ENCODE measurements at places on chromosomes 2 and 18.

- no peak for DNase-seq
Measured at GRCh38 chr18:45984546-45985235, 17.6 kb upstream of the EPG5 start.

DNA sequence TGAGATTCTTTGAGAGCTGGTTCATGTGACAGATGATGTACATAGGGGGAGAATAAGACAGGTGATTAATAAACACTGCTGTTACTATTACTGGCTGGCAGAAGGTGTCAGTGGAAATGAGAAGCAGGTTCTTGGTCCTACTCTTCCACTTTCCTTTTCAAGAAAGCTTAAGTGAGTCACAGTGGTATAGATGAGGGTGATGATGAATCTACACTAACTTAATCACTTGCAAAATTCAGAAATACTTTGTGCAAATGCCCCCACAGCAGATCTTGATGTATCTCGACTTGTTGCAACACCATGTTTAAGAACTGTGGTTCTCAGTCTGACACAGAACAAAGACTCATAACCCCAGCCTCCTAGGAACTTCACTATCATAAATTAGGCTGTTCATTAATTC, 35.9 kb upstream of the MGAT5 start:
- DNase-seq, result no peak

DNA sequence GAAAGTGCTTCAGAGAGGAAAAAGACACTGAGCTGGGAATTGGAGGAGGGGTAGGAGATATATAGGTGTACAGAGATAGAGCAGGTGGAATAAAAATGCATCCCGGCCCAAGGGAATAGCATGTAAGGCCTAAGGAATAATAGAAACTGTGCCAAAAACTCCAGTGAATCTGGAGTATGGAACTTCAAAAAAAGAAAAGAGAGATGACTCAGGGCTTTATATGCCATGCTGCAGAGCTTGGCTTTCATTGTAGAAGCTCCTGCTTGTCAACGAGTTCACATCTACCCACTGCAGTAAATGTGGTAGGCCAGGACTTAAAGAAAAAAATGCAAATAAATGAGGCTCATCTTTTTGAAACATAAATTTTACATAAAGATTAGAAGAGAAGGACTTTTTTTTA, 131.8 kb downstream of the MREG start:
- no peak for DNase-seq

- peak; percentile 33 for DNase-seq
Measured at GRCh38 chr2:54597153-54597848, 126.2 kb upstream of the EML6 start.

GRCh38 chr2:174826051-174826450, 61.8 kb upstream of the CHRNA1 start:
- DNase-seq, result no peak

GRCh38 chr18:48982266-48982665, 31.5 kb upstream of the SMAD7 start:
- no peak for DNase-seq

DNA sequence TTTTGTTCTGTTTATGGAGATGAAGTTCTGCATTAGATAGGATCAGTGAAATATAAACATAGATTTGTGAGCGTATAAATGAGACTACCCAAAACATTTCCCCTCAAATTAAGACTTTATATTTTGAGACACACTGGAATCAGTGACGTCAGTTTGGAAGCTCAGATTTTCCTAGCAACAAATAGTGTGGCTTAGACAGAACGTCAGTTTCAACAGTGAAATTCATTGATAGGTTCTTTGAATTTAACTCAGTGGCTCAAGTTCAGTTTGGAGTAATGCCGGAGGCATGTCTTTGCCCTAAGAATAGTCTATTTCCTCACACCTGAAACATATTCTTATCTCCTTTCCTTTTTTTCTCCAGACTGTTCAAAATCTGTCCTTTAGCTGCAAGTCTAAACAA, 113.6 kb upstream of the ARHGAP15 start:
- no peak for DNase-seq

DNA sequence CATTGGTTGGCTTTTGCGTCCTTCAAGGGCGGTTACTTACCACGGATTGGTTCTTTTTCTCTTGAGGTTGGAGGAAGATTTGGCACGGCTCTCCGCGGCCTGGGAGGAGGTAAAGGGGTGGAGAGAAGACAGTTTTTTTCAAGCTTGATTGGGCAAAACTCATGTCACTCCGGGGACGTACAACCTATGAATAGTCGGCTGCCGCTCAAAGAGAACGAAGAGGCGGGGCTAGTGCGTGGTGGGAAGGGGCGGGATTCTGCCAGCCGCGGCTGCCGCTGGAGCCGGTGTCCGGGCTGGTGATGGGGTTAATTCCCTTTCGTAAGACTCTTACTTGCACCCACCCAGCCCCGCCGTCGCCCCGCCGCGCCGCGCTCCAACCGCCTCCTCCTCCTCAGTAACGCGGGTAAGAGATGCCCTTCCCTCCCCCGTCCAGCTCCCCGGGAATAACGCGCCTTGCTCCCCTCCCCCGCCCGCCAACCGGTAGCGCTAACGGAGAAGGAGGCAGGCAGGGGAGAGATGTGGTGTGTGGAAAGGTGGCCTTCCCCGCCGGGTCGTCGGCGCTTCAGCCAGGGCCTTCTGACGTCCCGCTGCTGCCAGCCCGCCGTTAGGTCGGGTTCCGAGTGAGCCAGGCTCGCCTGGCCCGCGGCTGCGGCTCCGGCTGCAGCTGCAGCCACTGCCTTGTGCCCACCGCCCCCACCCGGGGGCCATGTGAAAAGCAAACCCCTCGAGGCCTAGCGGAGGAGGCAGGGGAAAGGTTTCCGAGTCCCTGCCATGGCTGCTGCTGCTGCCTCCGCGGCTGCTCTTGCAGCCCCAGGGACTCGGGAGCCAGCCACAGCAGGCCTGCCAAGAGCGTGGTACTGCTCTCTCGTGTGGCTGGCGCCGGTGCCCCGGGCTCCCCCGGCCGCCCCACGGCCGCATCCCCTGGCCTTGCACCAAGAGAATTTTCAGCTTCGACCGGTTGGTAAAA, at the start of gene R3HDM1:
Gene R3HDM1, plus strand, starts transcription at position 254 of the 967 bp plus-strand sequence. CDS start 73,362 bp downstream, outside the sequence.
- peak; percentile 99 for DNase-seq

- DNase-seq, result no peak
Measured at GRCh38 chr2:208586516-208586915, 179.9 kb downstream of the PTH2R start.

- DNase-seq, result no peak
Measured at GRCh38 chr2:20931346-20931745, 108.4 kb upstream of the LDAH start.
